Activated naive CD8-positive, alpha-beta T cell treated with anti-CD3 and anti-CD28 coated beads for 36 hours (primary cell): ENCODE measurements at places on chromosomes 1 and 21.

GRCh38 chr21:32819694-32820093 is 48.1 kb upstream of the PAXBP1 start:
- DNase-seq, result no peak

GRCh38 chr1:110756506-110756905 is 81.8 kb upstream of the KCNA3 start:
- no peak for DNase-seq

- no peak for DNase-seq
Observed at GRCh38 chr21:46067505-46068201, 30.3 kb upstream of the COL6A2 start.

DNA sequence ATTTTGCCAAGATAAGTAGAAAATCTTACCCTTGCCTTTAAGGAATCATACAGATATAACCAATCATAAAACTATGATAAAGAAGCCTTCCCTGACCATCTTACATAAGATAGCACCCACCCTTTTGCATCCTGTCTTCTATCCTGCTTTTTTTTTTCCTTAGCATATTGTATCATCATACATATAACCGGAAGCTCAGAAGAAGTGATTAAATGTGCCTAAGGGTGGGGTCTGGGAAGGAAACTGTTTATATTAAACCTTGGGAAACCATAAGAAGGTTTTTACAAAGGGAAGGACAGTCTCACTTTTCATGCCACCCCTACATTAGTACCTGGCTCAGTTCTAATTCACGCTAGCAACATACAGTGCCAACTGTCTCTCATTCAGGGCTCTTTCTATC is 66.8 kb downstream of the LUZP1 start:
- DNase-seq, result no peak

GRCh38 chr1:9892563-9893528 is 17.2 kb downstream of the CTNNBIP1 start:
- no peak for DNase-seq

- no peak for DNase-seq
Observed at GRCh38 chr1:243575070-243575469, 275.0 kb downstream of the AKT3 start.

DNA sequence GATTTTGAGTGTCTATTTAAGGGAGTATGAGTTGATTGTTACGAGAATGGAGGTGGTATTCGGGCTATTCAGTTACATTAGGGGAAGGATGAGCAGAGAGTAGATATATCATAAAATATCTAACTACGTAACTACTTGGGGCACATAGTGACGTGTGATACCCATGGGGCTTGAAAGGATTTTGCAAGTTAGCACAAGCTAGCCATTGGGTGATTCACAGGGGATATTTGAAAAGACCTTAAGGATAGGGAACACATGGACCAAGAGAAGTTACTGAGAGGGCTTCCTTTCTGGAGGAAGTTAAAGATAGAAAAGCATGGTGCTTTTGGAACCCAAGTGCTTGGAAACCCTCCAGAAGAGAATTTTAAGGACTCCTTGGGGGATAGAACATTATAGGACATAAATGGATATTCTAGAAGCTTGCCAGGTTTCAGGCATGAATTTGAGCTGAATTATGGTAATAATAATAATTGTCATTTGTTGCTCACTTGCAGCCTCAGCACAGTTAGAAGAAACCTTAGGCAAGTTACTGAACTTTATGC is 5.4 kb downstream of the DISP1 start:
- no peak for DNase-seq

DNA sequence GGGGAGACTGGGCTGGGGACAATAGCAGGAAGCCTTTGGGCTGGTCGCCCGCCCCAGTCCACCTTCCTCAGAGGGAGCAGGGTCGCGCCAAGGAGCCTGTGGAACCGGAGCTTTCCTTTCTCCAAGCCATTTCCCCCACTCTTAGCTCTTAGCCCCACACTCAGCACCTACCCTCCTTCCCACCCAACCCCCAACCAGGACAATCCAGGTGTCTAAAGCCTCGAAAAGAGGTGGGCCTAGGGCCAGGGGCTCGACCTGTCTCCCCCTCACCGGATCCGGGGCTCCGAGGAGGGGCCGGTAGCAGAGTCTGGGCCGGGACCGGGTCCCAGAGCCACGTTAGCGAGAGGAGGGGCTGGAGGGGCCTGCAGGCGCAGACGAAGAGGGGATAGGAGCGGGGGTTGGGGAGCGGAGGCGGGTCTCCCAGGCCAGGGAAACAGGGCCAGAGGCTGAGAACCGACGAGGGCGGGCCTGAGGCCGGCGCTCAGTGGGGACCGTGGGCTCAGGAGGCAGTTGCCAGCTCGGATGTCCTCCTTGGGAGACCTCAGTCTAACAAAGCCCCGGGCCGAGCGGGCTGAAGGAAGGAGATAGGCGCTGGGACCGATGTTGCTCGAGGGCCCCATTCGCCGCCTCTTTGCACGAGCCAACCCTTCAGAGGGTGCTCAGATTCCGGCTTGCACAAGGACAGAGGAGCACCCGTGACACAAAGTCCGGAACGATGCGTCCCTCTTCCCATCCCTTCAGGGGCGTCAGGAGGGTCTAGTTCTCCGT is 943 bp downstream of the SEMA6C start:
- no peak for DNase-seq

DNA sequence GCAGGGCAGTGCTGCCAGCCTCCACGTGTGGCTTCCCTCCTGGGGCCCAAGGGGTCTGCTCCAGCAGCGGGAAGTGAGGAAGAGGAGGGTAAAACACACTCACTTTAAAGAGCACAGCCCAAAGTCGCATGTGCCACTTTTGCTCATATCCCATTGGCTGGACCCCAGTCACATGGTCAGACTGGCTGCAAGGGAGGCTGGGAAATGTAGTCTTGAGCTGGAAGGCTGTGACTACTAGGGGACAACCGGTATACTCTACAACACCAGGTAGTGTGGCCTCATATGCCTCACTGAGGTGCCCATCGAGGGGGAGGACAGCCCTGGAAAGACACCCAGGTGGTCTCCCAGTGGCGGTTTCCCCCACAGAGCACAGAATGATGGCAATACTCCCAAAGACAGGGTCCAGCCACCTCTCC is 45.2 kb downstream of the CAMK2N1 start:
- DNase-seq, result peak; percentile 50

DNA sequence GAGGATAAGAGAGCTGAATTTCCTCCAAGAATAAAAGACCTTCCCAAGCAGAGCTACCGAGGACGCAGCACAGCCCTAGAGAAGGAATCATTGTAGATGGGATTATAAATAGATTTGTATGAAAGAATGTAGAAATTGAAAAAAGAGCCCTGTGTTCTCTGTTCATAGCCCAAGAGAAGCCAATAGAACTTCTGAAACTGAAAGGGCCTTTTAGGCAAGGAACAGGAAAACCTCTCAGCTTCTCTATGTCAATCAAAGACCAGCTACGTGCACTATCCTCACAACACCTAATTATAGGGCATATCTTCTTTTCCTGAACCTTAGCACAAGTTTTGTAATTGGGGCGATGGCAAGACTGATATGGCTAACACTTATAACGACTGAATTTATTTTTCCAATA is 192.4 kb upstream of the RNPC3 start:
- no peak for DNase-seq

DNA sequence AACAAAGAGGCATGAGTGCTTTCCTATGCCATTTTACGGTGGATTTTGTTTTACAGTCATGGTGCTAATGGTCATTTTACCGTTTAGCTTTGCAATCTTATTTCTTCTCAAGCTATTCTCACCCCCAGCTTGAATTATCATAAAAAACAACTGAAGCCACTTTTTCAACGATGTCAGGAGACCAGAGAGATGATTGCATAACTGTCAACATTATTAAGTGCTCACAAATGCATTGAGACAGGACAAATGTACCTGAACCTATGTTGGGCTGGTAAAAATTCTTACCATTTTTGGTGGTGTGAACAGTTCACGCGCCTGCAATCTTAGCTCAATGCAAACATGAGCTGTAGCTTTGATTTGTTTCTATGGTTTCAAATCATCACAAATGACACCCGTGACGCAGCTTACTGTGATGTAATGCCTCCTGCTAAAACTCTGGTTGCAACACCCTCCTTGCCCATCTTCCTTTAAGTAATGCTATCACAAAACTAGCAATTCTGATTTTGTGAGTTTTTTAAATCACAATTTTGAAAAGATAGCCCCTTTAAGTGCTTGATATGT is 104.4 kb downstream of the UCHL5 start:
- no peak for DNase-seq

DNA sequence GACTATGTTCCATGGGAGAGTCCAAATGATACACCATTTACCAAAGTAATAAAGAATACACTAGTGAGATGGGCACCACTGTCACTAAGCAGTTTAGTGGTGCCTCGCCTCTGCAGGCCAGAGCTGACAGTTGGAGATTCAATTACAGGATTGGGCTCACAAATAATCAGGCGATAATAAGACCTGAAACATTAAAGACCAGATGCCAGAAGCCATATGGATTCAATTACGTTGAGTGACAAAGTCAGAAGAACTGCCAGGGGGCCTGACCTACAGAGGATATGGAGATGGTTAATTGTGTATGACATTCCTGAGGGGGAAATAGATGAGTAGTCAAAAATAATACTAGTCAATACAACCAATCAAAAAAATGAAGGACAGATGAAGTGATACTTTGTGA is 65.2 kb upstream of the ST6GALNAC5 start:
- DNase-seq, result no peak

- no peak for DNase-seq
Observed at GRCh38 chr1:210730023-210730422, 401.3 kb downstream of the HHAT start.

GRCh38 chr1:13826591-13826990 is 126.6 kb downstream of the PRDM2 start:
- DNase-seq, result no peak

- no peak for DNase-seq
Observed at GRCh38 chr21:24939291-24939690, 668.0 kb downstream of the MRPL39 start.

DNA sequence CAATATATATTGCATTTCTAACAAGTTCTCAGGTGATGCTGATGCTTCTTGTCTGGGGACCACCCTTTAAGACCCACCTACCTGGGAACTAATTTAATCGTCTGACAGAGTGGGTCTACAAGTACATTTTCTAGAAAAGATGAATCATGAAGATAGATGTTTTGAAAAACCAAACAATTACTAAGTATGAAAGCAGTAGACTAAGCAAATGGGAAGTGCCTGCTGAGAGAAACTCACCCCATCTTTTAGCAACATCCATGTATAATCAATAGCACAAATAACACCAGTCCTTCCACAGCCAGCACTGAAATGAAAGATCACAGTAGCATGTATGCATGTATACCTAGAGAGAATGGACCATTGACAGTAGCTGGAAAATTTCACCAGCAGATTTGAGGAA is 17.3 kb downstream of the PTPN22 start:
- DNase-seq, result no peak

- no peak for DNase-seq
Observed at GRCh38 chr1:205071801-205072200, 12.5 kb downstream of the TMEM81 start.

DNA sequence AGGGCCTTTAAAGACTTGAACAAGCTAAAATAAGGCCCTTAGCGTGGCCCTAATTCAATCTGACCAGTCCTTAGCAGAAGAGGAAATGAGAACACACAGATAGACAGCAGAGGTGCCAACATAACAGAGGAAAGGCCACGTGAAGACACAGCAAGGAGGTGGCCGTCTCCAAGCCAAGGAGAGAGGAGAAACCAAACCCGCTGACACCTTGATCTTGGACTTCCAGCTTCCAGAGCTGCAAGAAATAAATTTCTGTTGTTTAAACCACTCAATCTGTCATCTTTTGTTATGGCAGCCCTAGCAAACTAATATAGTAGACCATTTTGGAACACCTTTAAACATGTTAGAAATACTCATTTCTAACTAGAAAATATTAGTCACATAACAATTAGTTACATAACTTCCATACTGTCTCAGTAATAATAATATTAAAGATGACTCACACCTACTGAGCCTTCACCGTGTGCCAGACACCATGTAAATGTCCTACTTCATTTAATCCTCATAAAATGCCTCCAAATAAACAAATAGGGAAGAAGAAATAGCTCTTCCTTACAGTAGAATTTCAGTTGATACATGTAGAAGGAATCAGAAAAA is 47.9 kb downstream of the S1PR1 start:
- DNase-seq, result no peak

- peak; percentile 3 for DNase-seq
Observed at GRCh38 chr21:24045775-24046215, 1561.5 kb downstream of the MRPL39 start.

- DNase-seq, result no peak
Observed at GRCh38 chr1:156422602-156423091, 53.6 kb downstream of the RHBG start.

DNA sequence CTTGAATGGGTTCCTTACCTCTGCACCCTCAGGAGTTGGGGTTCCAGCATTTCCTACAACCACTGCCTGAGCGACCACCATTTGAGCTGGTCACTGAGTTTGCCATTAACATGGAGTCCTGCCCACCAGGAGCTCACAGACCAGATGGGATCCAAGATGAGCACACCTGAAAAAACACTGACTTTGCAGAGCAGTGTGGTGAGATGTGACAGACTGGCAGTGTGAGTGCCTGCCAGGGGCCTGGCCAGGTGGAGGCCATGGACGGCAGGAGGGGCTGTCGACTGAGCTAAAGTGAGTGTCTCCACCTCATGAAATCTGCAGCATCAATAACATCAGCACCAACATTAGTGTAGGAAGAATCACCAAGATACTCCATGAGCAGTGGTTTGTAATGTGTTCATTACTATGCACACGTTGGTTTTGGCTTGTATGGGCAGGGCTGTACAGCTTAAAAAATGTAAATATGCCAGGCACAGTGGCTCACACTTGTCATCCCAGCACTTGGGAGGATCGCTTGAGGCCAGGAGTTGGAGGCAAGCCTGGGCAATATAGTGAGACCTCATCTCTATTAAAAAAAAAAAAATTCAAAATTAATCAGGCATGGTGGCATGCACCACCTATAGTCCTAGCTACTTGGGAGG is 12.2 kb upstream of the MIXL1 start:
- DNase-seq, result no peak

DNA sequence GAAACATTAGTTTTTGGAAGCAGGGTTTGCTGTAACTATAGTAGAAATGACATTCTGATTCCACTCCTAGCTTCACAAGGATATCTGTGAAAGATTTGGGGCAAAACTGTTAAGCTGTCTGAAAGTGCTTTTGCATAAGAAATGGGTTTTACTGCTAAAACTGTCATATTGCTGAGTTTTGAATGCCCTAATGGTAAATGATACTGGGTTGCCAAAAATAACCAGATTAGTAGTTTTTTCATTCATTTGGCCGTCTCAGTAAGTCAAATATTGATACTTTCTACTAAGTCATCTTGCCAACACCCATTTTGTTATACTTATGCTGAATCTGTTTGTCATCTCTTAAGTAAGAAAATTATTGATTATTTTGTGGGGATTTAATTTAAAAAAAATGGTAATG is 399 bp upstream of the PTPRC start:
- no peak for DNase-seq

GRCh38 chr1:220170836-220171526 is 77.0 kb downstream of the IARS2 start:
- DNase-seq, result no peak

GRCh38 chr1:15881961-15882360 is 34.5 kb downstream of the SPEN start:
- DNase-seq, result no peak

GRCh38 chr1:115647507-115647906 is 5.7 kb downstream of the VANGL1 start:
- DNase-seq, result peak; percentile 23
